CD4-positive, alpha-beta T cell treated with Interleukin-15 for 1 hour (primary cell): ENCODE measurements at places on chromosomes 3 and 15.
A peak's percentile ranks its signal among the peaks of the same experiment; 100 is the strongest.

GRCh38 chr3:79843180-79843579 lies 75.4 kb upstream of the ROBO1 start:
- DNase-seq = no peak

- DNase-seq = no peak
Observed at GRCh38 chr3:165768680-165769079, 68.5 kb downstream of the BCHE start.

- DNase-seq = no peak
Observed at GRCh38 chr3:193874997-193875593, 260.9 kb upstream of the HES1 start.

DNA sequence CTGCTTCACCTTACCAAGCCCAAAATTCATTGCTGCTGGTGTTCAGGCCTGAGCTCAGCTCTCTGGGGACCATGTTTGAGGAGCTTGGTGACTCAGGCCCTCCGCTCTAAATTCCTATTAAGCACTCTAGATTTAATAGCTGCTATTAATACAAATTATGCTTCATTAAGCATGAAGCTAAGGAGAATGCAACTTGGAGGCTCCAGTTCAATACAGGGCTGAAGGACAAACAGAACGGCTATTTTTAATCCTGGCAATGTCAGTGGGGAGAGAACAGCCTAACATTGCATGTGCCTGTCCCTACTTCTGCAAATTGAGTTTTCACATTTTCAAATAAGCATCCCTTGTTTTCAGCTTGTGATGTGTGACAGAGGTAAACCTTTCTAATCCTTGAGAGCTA lies 80.1 kb upstream of the TRIM42 start:
- DNase-seq = no peak

DNA sequence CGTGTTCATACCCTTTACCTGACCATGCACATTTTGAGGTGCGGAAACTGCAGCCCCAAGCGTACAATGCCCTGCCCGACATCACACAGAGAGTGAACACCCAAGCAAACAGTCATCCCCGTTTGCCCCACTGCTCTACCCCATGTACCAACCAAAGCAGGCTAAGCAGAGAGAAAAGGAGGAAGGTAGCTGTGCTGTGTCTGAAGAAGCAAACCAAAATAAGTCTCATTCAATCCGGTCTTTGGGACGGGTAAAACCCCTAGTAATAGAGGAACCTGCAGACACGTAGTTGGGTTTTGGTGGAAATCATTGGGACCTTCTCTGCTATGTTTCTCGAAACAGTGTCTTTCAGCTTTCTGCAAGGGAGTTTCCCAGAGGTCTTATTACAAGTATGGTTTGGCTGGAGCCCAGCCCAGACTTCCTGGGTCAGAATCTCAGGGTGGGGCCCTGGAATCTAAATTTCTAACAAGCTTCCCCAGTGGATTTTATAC lies 164.6 kb upstream of the HES1 start:
- peak; percentile 42 for DNase-seq

- no peak for DNase-seq
Observed at GRCh38 chr3:18062657-18063025, 320.2 kb upstream of the TBC1D5 start.

- DNase-seq = peak; percentile 63
Observed at GRCh38 chr3:20104167-20104661, 64.0 kb downstream of the KAT2B start.

- DNase-seq = no peak
Observed at GRCh38 chr15:56739964-56740640, 6.8 kb upstream of the ZNF280D start.

DNA sequence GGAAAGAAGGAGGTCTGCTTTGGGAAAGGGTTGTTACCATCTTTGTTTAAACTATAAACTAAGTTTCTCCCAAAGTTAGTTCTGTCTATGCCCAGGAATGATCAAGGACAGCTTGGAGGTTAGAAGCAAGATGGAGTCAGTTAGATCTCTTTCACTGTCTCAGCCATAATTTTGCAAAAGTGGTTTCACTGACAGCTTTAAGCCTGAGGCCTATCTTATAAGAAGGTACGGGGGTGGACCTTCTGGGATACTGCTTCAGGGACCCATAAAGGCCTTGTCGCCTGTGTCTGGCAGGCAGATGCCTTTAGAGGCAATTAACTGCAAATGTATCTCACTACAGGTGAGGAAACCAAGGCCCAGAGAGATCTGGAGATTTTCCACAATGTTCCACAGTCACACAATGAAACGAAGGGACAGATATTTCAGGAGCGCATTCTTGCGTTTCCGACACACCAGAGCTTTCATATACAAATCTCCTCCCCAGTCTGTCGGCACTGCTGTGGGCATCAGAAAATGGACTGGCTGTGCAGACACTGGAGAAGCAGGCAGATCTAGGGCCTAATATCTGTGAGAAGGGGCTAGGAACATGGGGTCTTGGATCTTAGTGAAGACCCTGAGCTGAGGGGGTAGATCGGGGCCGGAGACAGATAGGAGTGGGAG lies 169.5 kb upstream of the SMAD3 start:
- no peak for DNase-seq

GRCh38 chr15:71288348-71288955 lies 173.2 kb downstream of the THSD4 start:
- DNase-seq = no peak

GRCh38 chr15:36654866-36655265 lies 75.4 kb downstream of the CDIN1 start:
- no peak for DNase-seq

- DNase-seq = no peak
Observed at GRCh38 chr3:136277634-136278033, 27.5 kb downstream of the PCCB start.

- DNase-seq = no peak
Observed at GRCh38 chr15:51335538-51336410, 2.6 kb downstream of the CYP19A1 start.

GRCh38 chr15:80985981-80986380 lies 3.6 kb downstream of the MESD start:
- DNase-seq = no peak

- DNase-seq = no peak
Observed at GRCh38 chr15:52617026-52617425, 48.2 kb upstream of the ARPP19 start.

- DNase-seq = no peak
Observed at GRCh38 chr3:52779837-52780585, 2.6 kb downstream of the ITIH1 start.

DNA sequence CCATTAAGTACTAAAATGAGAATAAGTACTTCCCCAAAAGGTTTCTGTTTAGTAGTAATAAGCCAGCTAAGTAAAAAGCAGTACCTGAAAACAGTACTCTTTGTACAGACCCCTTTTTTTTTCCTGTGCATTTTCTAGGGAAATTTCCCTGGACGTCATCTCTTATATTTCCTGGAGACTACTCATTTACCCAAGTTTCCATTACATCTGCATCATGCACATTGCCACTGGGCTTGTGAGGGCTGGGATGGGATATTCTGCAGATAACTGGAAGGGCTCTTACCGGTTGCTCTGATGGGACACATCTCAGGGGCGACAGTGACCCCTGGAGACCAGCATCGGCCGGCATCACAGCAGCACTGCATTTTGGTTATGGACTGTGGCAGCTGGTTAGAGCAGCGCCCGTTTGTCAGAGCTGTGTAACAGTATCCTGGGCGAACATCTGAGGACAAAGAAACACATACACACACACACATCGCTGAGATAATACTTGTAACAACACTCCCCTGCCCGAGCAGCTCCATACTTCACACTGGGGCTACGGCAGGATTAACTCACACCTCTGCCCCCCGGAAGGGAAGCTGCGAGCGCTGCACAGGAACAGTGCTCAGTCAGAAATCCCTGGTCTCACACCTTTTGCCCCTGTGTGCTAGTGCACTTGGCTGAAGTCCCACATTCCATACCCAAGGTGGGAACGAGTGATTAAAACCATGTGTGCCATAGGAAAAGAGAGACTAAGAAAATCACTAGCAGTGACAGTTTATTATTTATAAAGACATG lies 124.9 kb downstream of the FBN1 start:
- no peak for DNase-seq

DNA sequence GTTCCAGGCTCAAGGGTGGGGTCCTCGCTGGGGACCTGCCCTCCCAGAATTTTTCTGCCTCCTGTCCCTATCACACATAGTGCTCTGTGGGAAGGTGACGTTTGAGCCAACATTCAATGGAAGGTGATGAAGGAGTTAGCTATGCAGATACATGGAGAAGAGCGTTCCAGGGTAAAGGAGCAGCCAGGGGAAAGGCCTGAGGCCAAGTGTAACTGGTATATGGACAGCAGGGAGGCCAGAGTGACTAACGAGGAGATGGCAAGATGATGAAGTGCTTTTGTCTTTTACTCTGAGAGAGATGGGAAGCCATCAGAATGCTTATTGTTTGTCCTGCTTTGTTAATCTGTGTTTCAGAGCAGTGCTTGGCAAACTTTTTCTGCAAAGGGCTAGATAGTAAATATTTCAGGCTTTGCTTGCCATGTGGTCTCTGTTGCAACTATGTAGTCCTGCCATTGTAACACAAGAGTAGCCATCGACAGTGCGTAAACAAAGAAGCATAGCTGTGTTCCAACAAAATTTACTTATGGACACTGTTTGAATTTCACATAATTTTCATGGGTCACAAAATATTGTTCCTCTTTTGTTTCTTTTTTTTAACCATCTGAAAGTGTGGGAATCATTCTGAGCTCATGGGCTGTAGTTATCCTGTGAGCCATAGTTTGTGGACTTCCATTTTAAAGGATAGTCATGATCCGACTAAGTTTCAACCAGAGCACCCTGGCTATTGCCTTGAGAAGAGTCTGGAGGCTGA lies 25.8 kb upstream of the PIAS1 start:
- DNase-seq = no peak

GRCh38 chr15:65981837-65982626 lies 112.7 kb downstream of the RAB11A start:
- peak; percentile 74 for DNase-seq

DNA sequence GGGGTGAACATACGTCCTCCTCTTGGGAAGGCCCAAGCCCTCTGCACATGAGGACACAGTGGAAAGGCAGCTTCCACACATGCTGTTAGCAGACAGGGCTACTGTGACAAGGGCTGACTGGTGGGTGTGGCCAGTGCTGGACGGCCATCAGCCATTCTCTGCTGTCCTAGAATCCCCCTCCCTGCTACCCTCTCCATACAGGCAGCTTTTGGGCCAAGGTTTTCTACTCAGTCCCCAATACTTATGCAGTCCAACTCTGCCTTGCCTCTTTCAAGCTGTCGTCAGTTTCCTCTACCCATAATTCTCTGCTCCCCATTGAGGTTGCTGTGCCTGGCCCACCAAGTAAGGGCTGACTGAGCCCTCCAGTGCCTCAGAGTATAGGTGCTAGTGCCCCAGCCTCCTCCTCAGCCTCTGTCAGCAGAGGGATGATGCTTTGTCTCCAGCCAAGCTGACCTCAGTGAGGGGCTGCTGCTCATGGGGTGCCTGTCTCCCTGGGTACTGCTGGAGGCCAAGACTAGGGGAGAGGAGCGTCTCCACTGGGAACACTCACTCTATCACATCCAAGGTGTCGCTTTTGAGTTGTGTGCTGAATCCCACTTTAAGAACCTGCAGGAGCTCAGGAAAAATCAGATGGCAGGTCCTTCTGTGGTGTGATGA lies 2.8 kb downstream of the LOXL1 start:
- DNase-seq = no peak

DNA sequence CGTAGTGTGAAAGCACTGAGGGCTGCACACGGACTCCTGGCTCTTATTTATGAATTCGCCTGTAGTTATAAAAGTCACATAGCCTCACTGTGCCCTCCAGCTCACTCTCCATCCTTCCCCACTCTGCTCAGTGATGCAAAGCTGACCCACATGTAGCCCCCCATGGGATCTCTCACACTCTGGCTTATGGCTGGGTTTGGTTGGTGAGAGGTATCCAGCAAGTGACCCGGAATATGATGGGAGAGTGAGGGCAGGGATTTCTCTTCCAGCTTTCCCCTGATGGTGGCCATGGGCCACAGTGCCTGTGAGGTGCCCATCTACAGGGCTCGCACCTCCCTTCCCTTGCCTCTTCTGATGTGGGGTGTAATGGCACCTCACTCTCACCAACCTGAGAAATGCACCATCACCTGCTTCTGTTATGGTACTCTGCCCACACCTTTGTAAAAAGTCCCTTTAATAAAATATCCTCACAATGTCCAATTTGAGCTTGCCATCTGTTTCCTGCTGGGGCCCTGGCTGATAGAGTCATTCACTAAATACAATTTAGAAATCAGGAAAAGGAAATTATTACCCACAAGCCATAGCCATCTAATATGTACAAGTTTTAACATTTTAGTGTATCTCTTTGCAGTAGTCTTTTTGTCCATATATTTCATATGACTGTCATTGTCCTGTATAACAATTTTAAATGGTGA lies 93.6 kb downstream of the SCN11A start:
- DNase-seq = no peak

DNA sequence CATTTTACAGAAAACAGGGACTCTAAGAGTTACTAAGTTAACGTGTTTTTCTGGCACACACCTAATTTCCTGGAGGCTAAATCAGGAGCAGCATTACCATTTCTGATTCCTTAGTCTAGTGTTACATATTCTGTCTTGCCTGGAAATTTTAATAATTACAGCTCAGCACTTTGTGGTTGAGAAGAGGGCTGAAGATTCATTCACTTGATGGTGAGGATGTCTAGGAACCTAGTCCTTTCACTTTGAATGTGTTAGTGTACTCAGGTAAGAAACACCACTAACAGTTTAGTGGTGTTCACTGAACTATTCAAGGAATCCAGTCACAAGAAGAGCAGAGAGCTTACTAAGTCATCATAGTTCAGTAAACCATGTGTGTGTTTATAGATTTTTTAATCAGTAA lies 102.8 kb downstream of the STT3B start:
- no peak for DNase-seq

- no peak for DNase-seq
Observed at GRCh38 chr3:43782541-43782940, 91.8 kb downstream of the ABHD5 start.

DNA sequence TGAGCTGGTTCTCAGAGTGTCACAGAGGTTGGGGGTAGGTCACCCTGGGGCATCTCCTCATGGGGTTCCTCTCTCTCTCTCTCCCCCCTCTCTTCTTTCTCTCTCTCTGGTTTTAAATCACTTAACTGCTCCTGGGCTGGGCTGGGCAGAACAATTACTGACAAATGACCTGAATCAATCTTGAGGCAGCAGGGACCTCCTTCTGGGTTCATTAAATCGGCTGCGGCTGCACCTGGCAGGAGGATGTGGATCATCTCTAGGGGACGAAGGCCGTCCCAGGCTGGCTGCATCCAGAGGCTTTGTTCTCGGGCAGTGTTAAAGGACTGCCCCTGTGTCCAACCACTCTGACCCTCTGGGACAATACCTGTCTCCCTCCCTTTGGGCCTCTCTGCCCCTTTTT lies 143.1 kb downstream of the TLE3 start:
- DNase-seq = no peak
